ENCODE measurements at places on chromosomes 7 and 10. TPM values are rescaled to one million over a fixed set of nuclear protein-coding genes. Genes with fewer than 3 reads are reported as not detected.

BAMBI gene
- 12.0 TPM for total RNA-seq

LRRC61 gene
- 1.6 TPM for total RNA-seq

WNT8B gene
- total RNA-seq = not detected

OR9A2 gene
- not detected for total RNA-seq

TRPV5 gene
- not detected for total RNA-seq

TRIM4 gene
- 32.7 TPM for total RNA-seq

CCDC172 gene
- total RNA-seq = not detected

ZP3 gene
- 4.6 TPM for total RNA-seq

KEL gene
- 0.05 TPM for total RNA-seq

BMPER gene
- 86.9 TPM for total RNA-seq

SPAM1 gene
- total RNA-seq = not detected

XRCC2 gene
- 0.20 TPM for total RNA-seq

NXPH1 gene
- total RNA-seq = not detected

PTER gene
- total RNA-seq = 15.2 TPM

TRIM73 gene
- total RNA-seq = 0.59 TPM

MMP21 gene
- total RNA-seq = 0.15 TPM

Measured in cardiac ventricle fibroblast (primary cell).